T-cell (primary cell): ENCODE measurements at places on chromosomes 12 and 14.

- no peak for DNase-seq
Measured at GRCh38 chr12:21934173-21934572, 7.1 kb downstream of the ABCC9 start.

GRCh38 chr12:52260361-52261207 lies 13.9 kb upstream of the KRT86 start:
- no peak for DNase-seq

DNA sequence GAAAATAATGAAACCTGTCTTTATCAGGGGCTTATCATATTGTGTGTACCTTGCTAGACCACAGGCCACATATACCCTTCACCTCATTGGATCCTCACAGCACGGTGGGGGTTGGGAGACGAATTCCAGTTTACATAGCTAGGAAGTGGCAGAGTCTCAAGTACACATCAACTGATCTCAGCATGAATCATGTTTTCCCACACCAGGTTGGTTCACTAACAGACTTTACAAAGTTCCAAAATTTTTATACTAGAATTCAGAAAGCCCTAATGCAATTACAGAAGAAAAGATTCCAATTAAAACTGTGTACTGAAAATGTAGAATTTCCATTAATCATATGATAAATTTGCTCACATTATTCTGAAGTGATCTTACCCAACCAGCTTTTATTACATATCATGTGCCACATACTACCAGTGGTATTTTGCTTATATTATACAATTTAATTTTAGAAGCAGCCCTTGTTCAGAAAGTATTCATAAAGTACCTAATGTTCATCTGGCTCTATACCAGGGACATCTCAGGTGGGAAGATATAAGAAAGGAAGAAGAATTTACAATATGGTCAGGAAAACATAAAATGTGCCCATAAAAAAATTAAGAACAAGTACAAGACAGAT lies 196.2 kb downstream of the ITPR2 start:
- no peak for DNase-seq

- DNase-seq, result no peak
Measured at GRCh38 chr14:90332271-90332584, 487 bp upstream of the NRDE2 start.

DNA sequence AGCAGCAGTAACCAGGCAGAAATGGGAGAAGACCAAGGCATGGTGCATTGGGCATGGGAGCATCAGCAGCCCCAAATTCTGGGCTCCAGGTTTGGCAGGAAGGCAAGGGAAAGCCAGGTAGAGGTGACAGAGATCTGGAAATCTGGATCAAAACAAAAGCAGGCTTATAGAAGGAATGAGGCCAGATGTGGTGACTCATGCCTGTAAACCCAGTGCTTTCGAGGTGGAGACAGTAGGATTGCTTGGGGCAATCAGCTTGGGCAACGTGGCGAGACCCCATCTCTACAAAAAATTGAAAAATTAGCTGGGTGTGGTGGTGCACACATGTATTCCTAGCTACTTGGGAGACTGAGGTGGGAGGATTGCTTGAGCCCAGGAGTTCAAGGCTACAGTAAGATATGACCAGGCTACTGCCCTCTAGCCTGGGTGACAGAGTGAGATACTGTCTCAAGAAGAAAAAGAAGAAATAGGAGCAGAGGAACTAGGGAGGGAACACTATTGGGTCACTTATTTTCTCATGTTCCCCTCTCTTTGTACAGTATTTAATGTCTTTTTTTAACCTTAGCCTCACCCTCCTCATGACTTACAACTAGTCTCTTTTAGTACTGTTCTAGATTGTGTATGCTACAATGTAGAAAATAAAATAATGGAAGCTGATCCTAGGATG lies 25.1 kb downstream of the SLC4A8 start:
- no peak for DNase-seq

- DNase-seq, result no peak
Measured at GRCh38 chr14:22508150-22508457, 80.9 kb downstream of the DAD1 start.

DNA sequence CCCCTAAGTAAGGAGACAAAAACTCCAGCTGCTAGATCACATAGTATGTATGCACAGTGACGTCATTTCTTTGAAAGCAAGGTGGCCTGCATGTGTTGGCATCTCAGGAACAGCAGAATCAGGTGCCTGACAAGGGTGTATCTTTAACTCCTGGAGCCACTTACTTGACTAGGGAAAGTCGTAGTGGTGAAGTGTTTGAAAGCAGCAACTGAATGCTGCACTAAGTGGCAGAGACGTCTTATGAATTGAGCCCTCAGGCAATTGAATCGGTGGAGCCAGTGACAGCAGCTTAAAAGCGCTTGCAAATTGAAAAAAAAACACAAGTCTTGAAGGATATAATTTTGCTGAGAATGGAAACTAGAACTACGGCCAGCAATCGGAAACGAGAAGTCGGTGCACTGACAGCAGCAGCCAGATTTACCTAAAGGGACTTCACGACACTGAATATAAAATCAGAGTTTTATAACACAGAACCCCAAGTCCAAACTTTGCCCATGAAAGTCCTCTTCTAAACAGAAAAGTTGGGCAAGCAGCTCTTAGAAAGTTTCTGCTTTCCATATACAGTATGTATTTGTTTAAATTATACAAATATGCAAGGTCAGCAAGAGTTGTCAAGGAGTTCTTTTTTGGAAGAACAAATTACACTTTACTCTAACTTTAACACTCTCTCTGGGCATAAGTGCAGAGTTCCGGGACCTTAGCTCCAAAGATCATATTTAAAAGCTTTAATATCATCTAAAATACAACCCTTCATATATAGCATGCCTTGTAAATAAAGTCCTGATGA lies 1.1 kb downstream of the IGF1 start:
- no peak for DNase-seq

GRCh38 chr12:83945871-83946270 lies 966.7 kb downstream of the SLC6A15 start:
- no peak for DNase-seq

DNA sequence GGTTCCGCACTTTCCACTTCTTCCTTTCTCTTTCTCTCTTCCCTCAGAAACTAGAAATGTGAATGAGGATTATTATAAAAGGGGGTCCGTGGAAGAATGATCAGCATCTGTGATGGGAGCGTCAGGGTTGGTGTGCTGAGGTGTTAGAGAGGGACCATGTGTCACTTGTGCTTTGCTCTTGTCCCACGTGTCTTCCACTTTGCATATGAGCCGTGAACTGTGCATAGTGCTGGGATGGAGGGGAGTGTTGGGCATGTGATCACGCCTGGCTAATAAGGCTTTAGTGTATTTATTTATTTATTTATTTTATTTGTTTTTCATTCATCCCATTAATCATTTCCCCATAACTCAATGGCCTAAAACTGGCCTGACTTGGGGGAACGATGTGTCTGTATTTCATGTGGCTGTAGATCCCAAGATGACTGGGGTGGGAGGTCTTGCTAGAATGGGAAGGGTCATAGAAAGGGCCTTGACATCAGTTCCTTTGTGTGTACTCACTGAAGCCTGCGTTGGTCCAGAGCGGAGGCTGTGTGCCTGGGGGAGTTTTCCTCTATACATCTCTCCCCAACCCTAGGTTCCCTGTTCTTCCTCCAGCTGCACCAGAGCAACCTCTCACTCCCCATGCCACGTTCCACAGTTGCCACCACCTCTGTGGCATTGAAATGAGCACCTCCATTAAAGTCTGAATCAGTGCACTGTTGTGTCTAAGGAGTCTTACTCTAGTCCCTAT lies 4.6 kb upstream of the ATN1 start:
- DNase-seq, result no peak

GRCh38 chr12:91577586-91578539 lies 395.2 kb upstream of the DCN start:
- no peak for DNase-seq

GRCh38 chr12:13033476-13033875 lies 10.7 kb upstream of the FAM234B start:
- no peak for DNase-seq

GRCh38 chr12:45224311-45224710 lies 8.4 kb downstream of the ANO6 start:
- DNase-seq, result no peak
